Progenitor cell of endocrine pancreas (in vitro differentiated cells): ENCODE measurements at places on chromosomes 12 and 14. TPM values are rescaled to one million over a fixed set of nuclear protein-coding genes. Genes with fewer than 3 reads are reported as not detected.

DNA sequence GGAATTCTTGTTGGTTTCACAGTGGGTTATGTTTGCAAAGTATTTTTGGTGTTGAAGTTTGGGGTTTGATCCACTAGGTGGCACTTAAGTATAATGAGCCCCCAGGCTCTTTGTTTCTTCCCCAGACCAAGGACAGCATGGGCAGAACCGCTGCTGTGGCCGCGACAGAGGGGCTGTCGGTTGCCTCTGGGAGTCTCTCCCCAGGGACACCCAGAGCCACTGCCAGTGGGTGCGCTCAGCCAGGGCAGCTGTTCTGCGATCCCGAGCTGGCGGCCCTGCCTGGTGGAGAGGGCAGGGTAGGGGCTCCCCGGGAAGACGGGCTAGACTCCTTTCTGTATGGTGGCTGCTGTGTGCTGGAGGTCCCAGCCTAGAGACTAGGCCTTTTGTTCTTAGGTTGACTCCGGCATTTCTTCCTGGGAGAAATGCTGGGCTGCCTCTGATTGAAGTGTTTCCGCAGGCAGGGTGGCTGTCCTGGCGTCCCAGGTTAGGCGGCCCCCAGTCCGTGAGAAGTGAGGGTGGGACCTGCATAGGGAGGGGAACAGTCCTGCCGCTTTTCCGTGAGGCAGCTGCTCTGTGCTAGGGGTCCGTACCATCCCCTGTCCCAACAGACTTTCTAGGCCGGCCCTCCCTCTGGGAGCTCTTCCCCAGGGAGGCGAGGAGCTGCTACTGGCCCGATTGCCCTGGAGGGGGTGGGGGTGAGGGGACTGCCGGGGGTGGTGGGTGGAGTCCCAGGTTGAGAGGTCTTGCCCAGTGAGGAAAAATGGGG lies 253.1 kb upstream of the PELI2 start:
- H3K4me1 ChIP-seq, result no peaks in the 10 kb centered on the region
- no peaks in the 10 kb centered on the region for H3K27me3 ChIP-seq
- H3K36me3 ChIP-seq, result peaks cover 6% of the 10 kb centered on the region
- no peak overlapping the region for H3K4me3 ChIP-seq
- H3K27ac ChIP-seq, result no peak overlapping the region
- DNase-seq, result no peak

TMEM30B gene
- total RNA-seq, result 28.1 and 29.4 TPM in 2 replicates

NEUROD4 gene
- not detected in 2 replicates for total RNA-seq

FNTB gene
- 20.2 and 22.4 TPM in 2 replicates for total RNA-seq

FAM90A1 gene
- total RNA-seq, result 0.22 TPM in 1 of 2 replicates, not detected in the other

DNA sequence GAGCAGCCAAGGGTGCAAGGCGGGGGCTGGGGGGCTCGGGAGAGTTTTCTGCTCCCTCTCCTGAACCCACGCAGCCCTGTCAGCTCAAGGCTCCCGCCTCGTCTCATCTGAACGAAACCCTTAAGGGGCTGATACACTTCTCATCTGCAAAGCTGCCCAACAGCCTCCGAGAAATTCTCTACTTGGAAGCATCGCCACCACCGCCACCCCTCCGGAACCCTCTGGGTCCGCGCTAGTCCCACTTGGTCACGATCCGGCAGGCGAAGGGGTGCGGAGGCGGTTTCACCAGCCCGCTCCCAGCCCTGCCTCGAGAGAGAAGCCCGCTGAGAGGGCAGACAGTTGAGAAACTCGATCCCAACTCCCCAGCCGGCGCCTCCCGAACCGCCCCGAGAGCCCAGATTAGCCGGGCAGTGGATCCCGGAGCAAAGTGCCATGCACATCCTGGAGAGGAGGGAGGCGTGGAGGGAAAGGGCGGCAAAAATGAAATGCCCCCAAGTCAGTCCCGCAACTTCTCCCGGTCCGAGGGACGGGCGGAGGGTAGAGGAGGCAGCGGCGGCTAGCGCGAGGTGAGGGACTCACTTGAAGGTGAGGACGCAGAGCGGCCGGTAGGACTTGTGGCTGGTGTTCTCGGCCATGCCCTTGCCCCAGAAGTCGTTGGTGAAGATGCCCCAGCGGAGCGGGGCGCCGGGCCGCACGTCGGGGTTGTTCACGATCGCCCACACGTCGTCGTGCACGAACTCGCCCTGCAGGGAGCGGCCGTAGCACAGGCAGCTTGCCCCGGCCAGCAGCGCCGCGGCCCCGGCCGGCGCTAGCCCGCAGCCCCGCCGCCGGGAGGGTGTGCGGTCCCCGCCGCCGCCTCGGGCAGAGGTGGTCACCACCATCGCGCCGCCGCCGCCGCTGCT lies 620 bp downstream of the TMTC1 start:
- peaks cover 16% of the 10 kb centered on the region for H3K27me3 ChIP-seq
- H3K27ac ChIP-seq, result peak overlapping the region; percentile 93

DNA sequence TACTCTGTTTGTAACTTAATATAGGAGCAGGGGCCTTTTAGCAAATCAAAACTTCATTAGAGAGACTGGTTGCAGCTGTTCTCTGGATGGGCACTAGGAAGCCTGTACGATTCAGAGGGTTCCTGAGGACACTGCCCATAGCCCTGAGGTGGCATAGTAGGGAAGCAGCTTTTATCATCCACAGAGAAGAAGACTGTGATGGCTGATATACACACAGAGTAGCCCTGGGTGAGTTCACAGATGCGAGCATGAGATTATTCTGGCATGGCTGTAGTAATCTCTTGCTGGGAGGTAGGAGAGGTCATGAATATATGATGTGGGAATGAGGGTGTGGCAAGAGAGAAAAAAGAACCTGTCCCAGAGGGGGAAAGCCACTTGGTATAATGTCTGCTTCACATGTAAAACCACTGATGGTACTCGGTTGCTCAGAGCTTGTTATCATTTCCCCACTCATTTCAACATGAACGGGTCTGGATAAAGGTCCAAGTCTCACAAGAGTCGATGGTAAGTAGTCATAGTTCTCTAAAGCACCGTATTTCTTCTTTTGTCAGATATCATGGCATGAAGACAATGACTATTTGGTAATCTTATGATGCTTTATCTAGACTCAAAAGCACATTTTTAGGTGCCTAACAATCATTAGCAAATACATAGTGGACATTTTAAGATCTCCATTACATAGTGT lies 52.0 kb downstream of the PEBP1 start:
- no peak overlapping the region for H3K4me3 ChIP-seq
- no peaks in the 10 kb centered on the region for H3K36me3 ChIP-seq
- no peaks in the 10 kb centered on the region for H3K27me3 ChIP-seq
- DNase-seq, result no peak

CDCA4 gene
- total RNA-seq, result 21.5 and 22.9 TPM in 2 replicates
